ENCODE measurements at places on chromosomes 3 and 15.

DNA sequence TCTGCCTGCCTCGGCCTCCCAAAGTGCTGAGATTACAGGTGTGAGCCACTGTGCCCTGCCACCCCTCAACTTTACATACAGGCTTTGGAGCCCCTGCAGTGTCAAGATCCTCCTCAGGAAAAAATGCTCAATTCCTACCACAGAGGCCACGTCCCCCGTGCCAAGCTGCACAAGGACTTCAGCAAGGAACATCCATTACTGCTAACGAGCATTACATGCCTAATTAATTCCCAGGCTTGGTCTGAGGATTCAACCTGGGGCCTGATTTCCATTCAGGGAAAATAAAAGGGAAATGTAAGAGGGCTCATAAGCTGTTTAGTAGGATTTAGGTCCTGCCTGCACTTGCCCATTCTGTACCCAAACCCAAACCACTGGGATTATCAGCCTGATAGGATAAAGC lies 161.4 kb downstream of the RAB11A start:
- DNase-seq: no peak

DNA sequence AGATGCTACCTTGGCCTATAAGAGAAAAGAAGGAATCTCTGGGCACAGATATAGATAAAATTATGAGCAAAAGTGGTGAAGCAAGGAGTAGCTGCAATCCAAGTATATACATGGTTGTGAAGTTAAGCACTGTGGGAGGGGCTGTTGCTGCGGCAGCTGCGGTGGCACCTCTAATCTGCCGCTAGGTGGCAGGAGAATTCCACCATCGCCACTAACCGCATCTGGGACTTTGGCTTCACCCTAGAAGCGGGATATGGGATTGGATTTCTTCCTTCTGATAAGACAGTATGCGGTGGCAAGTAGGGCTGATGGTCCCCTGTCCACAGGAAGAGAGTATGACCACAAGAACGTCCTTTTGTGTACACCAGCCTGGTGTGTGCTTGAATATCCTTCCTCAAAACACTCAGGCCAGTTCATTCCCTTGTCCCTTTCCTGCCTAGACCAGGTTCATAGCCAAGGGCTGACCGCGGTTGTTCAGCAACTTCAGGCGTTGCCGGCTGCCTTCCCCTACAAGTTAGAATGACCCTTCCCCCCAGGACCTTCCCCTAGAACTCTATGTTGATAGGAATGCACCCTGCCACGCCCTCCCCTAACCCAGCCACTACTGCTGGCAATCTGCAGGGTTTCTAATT lies 5.1 kb downstream of the MAGEL2 start:
- DNase-seq: peak; percentile 61

DNA sequence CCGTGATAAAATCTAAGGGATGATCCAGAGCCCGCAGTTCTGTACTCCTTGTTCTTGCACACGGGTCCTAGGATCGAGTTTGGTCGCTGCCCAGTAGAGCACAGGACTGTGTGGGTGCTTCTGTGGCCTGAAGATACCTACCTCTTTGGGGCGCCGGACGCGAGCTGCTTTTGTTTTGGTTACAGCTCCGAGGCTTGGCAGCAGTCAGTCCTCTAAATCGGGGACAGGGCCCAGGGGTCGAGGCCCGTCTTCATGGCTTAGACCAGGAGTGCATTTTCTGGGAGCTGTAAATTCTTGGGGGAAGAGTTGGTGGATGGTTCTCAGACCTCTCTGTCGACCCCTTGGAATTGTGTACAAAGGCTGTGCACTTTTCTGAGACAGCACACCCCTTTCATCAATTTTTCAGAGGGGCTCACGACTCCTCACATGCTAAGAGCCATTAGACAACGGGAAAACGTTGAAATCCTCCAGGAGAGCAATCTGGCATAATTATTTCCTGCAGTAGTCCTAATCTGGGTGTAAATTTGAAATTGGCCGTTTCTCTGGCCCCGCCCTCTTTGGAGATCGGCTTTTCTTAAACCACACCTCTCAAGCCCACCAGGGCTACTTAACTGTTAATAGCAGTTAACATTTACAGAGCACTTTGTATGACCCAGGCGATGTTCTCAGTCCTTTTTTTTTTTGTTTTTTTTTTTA lies 928 bp downstream of the CEP97 start:
- DNase-seq: peak; percentile 56

DNA sequence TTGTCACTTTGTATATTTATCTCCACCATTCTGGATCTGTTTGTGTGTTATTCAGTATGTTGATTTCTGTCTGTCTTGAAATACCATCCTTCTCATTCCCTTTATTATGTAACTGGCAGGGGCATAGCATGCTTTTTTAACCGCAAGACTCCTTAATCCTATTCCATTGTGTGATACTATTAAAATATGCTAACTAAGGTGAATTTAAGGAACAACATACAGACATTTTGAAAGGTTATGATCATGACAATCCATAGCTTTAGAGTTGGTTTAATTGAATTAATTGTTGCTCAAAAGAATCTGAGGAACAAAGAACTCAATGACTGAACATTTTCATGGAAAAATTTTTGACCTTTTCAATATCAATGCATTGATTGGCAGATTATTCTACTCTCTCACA lies 677.3 kb upstream of the ROBO1 start:
- no peak for DNase-seq

DNA sequence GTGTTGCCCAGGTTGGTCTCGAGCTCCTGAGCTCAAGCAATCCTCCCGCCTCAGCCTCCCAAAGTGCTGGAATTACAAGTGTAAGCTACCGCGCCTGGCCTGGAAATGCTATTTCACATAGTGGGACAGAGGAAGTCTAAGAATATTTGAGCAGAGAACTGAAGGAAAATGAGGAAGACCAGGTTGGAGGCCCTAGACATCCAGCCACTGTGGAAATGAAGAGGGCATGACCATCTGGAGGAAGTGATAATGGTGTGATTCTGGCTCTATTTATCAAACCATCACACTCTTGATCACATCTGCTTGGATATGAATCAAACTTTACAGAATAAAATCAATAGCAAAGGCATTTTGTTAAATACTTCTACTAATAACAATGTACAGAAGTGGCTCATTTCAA lies 65.9 kb upstream of the ARHGEF3 start:
- DNase-seq: peak; percentile 30

- DNase-seq: no peak
These were observed 525.6 kb downstream of the MECOM start for GRCh38 chr3:169137943-169138342.

DNA sequence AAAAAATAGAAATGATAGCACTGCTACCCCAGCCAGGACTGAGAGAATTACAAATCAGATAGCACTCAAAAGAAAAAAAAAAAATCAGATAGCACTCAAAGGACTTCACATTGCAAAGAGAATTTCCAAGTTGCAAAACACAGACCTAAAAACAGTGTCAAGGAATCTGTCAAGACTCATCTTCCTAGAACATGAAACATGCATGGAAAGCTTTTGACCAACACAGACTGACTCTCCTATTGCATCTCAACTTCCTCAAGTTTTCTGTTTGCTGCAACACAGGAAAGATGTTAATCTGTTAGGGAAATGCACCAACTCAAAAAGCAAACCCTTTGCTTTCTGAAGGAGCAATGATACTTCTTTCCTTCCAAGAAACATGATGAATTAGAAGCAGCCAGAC lies 42.3 kb downstream of the RAB27A start:
- no peak for DNase-seq

DNA sequence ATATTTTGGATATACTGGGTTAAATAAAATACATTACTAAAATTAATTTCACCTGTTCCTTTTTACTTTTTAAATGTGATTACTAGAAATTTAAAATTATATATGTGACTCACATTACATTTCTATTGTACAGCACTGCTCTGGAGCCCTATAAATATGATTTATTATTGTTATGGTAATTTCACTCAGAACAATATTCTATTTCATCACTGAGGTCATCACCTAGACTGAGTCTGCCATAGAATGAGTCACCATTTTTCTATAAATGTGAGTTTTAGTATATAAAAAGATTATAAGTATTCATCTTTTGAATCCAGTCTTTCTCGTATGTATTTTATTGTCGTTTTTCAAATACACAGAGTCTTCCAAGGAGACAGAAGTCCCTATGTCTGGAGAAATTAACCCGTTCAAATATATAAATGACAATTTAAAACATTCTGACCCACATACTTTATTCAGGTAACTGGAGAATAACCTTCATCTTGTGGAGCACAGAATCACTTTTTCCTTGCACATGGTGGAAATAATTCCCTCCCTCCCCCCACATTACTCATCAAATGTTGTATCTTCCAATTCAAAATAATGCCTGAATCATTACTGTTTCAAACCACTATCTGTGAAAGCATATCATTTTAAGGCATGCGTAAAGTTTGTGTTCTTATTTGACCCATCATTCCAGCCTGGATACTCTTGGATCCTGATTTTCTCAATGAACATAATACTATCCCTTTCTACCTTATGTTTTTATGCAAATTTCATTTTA lies 30.0 kb downstream of the CHST14 start:
- no peak for DNase-seq

DNA sequence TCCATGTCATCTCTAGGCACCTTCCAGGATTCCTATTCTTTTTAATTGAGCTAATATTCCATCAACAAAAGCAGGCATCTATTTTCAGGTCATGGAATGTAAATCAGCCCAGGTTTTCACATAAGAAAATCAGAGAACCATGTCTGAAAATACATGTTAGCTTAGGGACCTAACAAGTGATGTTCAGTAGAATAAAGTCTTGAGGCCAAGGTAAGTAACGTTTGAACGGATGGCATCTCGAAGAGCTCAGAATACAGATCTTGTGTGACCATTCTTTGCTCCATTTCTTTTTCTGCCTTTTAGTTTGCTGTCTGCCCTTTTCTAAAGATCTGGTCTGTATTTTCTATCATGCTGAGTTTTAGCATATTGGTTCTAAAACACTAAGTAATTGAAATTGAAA lies 16.5 kb upstream of the KCNMB2 start:
- DNase-seq: no peak

GRCh38 chr15:74391582-74392450 lies 24.4 kb upstream of the CYP11A1 start:
- DNase-seq: no peak

- no peak for DNase-seq
These were observed 7.2 kb upstream of the MFGE8 start for GRCh38 chr15:88920186-88920891.

GRCh38 chr15:95577927-95578326 lies 752.6 kb upstream of the NR2F2 start:
- DNase-seq: no peak

- DNase-seq: no peak
These were observed 8.2 kb upstream of the TIMMDC1 start for GRCh38 chr3:119490153-119490552.

GRCh38 chr15:71254491-71254890 lies 139.2 kb downstream of the THSD4 start:
- no peak for DNase-seq

DNA sequence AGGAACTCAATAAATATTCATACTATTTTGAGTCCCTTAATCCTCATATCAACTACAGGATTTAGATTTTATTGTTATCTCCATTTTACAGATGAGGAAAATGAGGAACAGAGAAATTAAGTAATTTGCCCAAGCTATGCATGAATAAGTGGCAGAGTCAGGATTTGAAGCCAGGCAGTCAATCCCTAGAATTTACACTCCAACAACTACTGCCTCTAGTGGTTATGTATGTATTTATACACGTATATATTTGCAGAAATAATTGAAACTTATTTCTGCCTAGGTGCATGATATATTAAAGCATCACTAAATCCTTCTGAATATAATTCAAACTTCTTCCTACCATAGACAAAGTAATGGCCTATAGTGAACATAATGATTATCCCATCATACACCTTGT lies 137.4 kb downstream of the SERPINI1 start:
- no peak for DNase-seq

DNA sequence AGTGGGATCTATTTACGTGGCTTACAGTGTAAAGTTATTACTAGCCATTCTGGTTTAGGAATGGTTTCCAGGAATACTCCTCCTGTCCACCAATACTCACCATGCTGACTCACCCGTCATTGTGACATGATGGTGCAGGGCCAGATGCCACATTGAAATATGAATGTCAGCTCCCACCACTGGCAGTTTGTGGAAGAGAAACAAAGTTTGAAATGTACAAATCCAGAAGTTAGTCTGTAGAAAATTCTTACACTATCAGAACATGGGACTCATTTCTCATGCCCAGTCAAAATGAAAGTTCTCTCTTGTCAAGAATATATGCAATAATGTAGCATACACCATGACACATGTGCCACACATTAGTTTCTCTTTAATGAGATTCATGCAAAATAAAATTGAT lies 14.4 kb upstream of the TSPAN3 start:
- no peak for DNase-seq

DNA sequence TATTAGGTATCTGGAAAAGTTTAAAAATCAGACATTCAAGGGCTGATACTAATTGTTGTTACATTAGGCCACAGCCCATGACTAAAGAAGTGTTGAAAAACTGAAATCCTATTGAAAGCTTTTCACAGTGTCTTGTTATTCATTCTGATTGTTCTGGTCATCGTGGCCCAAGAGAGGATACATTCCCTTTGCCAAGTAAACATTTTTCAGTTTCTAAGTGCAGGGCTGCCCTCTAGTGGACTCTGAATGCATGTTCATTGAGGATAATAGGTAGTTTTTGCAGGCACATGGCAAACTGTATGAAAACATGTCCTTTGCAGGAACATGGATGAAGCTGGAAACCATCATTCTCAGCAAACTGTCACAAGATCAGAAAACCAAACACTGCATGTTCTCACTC lies 181.1 kb downstream of the MYRIP start:
- DNase-seq: peak; percentile 72

- no peak for DNase-seq
These were observed 196.4 kb downstream of the STT3B start for GRCh38 chr3:31729082-31729481.

- no peak for DNase-seq
These were observed 210.8 kb downstream of the STT3B start for GRCh38 chr3:31743331-31744089.

- DNase-seq: no peak
These were observed 478.7 kb downstream of the RBMS3 start for GRCh38 chr3:29759411-29760225.

GRCh38 chr3:26558257-26558656 lies 64.3 kb upstream of the LRRC3B start:
- no peak for DNase-seq

All from hematopoietic multipotent progenitor cell (in vitro differentiated cells).